Purkinje cell (primary cell): ENCODE measurements at places on chromosomes 7 and 10. TPM values are rescaled to one million over a fixed set of nuclear protein-coding genes. Genes with fewer than 3 reads are reported as not detected.

OLAH gene
- polyA plus RNA-seq = 2.1 TPM in 1 of 2 replicates, not detected in the other

ATE1 gene
- 20.2 and 27.4 TPM in 2 replicates for polyA plus RNA-seq

CALML5 gene
- polyA plus RNA-seq = not detected in 2 replicates

CPXM2 gene
- polyA plus RNA-seq = 0.48 TPM in 1 of 2 replicates, not detected in the other

WEE2 gene
- polyA plus RNA-seq = not detected in 2 replicates

AGAP4 gene
- polyA plus RNA-seq = 5.1 and 8.2 TPM in 2 replicates

SPDYE5 gene
- 0.25 and 1.9 TPM in 2 replicates for polyA plus RNA-seq

CCL24 gene
- polyA plus RNA-seq = not detected in 2 replicates

PARG gene
- polyA plus RNA-seq = 9.1 and 11.8 TPM in 2 replicates

SLC13A4 gene
- polyA plus RNA-seq = 0.04 and 0.46 TPM in 2 replicates

TFEC gene
- polyA plus RNA-seq = not detected in 2 replicates
